Left kidney (tissue), 8 donors: ENCODE measurements at places on chromosomes 6 and 20. TPM values are rescaled to one million over a fixed set of nuclear protein-coding genes. Genes with fewer than 3 reads are reported as not detected.

GRCh38 chr20:62595491-62595890, 46.8 kb upstream of the SLCO4A1 start:
- DNase-seq: no peak

- DNase-seq: no peak
These were observed 33.0 kb downstream of the RRBP1 start for GRCh38 chr20:17648791-17649730.

Gene CALHM4
- 1.4 TPM for polyA plus RNA-seq

Gene COX7A2
- polyA plus RNA-seq: 249 TPM

Gene BTNL2
- polyA plus RNA-seq: 3.4 TPM

- no peak for DNase-seq
These were observed 7.2 kb upstream of the KIF25 start for GRCh38 chr6:167990016-167990945.

Gene SASH1
- 30.2 TPM for polyA plus RNA-seq

Gene TENT5A
- 4.5 TPM for polyA plus RNA-seq

DNA sequence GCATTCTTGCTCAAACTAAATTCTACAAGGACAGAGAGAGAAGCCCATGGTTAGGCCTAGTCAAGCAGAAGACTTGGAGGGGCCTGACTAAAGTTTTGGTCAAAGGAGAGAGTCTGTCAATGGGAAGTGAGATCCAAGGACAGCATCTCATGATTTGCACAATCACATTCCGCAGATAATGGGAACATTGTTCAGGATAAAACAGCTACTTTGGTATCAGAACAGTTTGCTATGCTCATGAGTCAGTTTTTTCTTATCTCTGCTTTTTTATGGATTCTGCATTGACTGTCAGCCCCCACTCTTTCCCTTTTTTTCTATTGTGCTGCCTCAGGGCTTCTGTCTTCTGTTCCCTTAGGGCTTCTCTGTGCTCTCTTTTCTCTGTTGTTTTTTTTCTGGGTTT, 28.6 kb downstream of the AKAP7 start:
- DNase-seq: no peak

DNA sequence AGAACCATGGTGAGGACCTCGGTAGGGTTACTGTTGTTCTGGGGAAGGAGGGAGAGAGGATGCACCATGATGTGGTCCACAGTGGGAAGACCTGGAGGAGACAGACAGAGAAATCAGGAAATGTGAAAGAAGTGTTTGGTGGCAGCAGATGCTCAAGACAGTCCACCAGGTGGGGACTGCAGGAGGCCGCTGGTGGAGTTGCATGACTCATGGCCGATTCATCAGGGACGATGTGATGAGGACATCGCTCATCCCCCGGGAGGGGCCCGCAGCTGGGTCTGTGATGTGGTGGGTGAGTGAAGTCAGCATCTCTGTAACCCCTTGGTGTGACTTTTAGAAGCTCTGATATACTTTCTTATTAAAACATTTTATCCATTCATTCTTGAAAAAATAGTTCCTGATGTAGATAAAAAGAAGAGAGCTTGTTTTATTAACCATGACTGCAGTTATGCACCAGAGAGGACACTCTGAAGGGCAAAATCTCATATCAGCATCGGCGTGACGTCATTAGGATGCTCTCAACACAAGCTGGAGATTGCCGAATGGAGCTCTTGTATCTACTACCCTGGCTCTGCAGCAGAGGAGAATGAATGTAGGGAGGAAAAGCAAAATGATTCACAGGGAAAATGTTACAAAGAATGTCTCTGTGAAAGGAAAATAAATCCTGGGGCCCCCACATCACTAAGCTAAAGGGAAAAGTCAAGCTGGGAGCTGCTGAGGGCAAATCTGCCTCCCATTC, 71.2 kb downstream of the RAMACL start:
- no peak for DNase-seq
